Central memory CD8-positive, alpha-beta T cell (primary cell): ENCODE measurements at places on chromosomes 3 and 15.

- no peak for DNase-seq
Observed at GRCh38 chr15:40339621-40339945, 1.2 kb downstream of the CCDC9B start.

GRCh38 chr3:52022323-52023100, 26.8 kb upstream of the RPL29 start:
- no peak for DNase-seq

DNA sequence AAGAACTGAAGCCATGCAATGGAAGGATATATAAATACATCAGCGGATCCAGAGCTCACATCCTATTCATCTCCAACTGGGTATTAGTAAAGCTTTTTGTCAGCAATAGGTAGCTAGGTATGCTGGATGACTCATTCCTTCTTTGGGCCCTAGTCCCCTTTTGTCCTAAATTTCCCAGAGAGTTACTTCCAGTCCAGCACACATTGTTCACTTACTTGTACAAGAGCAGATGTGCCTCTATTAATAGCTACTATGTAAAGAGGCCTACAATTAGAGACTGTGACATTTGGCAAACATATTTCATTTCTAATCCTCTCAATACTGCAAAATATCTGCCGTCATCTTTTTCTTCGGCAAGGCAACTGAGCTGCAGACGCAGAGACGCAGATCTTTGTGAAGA, 1.7 kb upstream of the SLC4A7 start:
- DNase-seq: no peak

GRCh38 chr15:56468401-56468800, 3.5 kb upstream of the MNS1 start:
- no peak for DNase-seq

- DNase-seq: no peak
Observed at GRCh38 chr3:186002884-186003472, 65.2 kb upstream of the TRA2B start.

DNA sequence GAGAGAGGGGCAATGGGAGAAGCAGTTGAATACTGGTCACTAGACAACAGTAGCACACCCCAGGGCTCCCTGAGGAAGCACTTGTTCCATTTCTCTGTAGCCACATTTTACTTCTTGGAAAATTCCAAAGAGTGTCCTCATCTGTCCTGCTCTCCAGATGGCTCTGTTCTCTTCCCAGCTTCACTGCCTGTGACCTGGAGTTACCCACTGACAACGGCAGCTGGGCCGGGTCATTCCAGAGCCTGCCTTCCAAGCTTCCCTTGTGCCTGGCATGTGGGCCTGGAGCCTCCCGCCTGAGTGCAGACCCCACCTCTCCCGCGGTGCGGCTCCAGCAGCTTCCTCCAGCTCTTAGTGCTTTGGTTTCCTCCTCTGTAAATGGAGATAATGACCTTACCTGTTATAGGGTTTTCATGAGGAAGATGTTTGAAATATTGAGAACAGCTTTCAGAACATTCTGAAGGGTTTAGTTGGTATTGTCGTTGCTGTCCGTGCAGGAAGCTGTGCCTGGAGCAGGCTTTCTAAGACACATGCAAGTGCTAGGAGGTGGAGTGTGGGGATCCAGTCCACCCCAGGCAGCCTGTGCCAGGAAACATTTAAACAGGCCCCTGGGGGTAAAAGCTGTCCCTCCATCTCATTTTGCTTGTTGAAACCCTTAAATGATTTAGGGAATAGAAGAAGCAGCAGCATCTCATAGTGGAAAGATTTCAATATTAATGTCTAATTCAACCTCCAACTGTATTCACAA, 24.8 kb downstream of the EFCC1 start:
- DNase-seq: no peak

GRCh38 chr3:38823722-38824121, 7.7 kb upstream of the SCN10A start:
- no peak for DNase-seq

GRCh38 chr3:58627570-58627885, 39.0 kb downstream of the FAM3D start:
- DNase-seq: no peak

GRCh38 chr15:31259562-31260252, 66.9 kb upstream of the KLF13 start:
- no peak for DNase-seq

- DNase-seq: no peak
Observed at GRCh38 chr3:45547764-45548680, 46.5 kb upstream of the LIMD1 start.

DNA sequence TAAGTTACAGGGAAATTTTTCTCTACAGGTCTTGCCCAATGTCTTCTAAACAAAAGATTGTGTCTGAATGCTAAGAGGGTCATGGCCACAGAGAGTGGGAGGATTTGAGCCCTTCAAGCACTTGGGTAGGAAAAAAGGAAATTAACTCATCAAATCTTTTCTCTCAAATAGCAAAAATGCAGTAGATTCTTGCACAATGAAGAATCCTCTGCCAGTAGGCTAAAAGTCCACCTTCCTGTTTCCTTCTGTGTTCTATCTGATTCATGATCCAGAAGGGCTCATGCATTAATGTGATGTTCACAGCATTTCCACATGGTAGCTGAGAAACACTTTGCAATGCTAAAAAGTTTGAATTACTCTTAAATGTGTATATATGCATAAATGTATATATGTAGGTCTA, 177.1 kb downstream of the CD47 start:
- DNase-seq: no peak

- DNase-seq: no peak
Observed at GRCh38 chr3:55623786-55624185, 136.7 kb upstream of the WNT5A start.

DNA sequence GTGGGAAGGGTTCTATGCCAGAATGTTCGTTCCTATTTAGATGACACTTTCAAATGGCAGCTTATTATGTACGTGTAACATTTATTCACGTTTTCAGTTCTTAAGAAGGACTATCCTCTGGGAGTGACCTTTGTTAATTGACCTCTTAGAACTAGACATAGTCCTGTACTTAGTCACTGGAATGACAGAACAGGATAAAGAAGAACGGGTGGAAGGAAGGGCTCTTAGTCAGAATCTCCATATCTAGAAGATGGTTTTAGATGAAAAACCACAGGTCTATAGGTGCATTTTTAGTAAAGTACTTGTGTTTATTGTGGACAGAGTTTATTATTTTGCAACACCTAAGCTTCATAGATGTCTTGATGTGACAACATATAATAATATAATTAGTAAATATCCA, 6.5 kb downstream of the METTL6 start:
- no peak for DNase-seq

DNA sequence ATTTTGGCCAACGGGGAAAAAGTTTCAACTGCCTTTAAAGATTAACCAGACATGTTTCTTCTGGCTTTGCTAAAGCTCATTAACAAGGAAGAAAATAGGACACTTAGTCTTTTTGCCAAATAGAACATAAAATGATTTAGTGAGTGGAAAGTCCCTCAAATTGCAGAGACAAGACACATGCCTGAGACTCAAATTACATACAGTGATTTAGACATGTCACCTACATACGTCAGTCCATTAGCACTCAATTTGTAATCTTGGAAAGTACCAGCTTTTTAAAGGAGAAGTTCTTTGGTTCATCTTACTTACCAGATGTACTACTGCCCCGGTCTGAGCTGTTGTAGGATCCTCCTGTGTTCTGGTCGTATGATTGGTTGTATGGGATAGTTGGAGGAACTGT, 1134.2 kb downstream of the ROBO1 start:
- no peak for DNase-seq

GRCh38 chr15:35693886-35694285, 147.9 kb upstream of the DPH6 start:
- DNase-seq: no peak

- no peak for DNase-seq
Observed at GRCh38 chr3:163951397-163951987, 1126.8 kb downstream of the SI start.

GRCh38 chr3:67000009-67000408, 1.9 kb downstream of the KBTBD8 start:
- no peak for DNase-seq

GRCh38 chr15:91634179-91634578, 219.3 kb upstream of the SLCO3A1 start:
- no peak for DNase-seq

DNA sequence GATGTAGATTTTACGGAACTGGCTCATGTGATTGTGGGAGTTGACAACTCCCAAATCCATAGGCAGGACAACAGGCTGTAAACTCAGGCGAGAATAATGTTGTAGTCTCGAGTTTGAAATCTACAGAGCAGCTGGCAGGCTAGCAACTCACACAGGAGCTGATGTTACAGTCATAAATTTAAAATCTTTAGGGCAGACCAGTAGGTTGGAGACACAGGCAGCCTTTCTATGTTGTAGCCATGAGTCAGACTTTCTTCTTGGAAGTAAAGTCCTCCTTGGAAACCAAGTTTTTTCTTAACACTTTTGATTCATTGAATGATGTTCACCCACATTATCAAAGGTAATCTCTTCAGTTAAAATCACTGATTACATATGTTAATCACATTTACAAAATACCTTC, 89.1 kb upstream of the ALCAM start:
- DNase-seq: no peak

GRCh38 chr3:170130532-170130931, 51.0 kb downstream of the PHC3 start:
- no peak for DNase-seq

- DNase-seq: no peak
Observed at GRCh38 chr3:113140876-113141275, 70.5 kb upstream of the BOC start.

- no peak for DNase-seq
Observed at GRCh38 chr15:40102897-40103858, 5.5 kb downstream of the BMF start.

DNA sequence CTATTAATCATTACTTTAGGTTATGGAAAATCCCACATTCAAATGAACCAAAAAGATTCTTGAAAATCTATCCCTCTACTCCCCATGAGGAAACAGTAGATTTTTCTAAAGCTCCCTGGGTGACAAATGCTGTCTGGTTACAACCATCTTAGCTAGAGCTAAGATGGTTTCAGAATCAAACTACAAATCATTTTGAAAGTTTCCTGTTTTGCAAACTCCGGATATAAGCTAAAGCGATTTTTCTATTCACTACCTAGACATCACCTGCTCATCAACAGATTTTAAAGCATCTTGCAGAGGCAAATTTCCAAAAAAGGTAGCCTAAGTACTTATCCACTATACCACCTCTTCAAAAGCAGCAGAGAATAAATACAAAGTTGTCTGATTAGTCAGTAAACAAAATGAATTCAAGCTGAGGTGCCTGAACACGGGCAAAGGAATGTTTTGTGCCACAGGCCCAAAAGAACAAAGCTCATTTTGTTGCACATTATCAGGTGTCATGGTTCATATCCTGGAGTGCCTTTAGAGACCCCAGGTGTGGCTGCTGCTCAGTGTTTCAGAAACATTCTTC, 204.9 kb downstream of the TNIK start:
- DNase-seq: no peak

GRCh38 chr15:29570121-29570947, 251.9 kb downstream of the TJP1 start:
- no peak for DNase-seq

DNA sequence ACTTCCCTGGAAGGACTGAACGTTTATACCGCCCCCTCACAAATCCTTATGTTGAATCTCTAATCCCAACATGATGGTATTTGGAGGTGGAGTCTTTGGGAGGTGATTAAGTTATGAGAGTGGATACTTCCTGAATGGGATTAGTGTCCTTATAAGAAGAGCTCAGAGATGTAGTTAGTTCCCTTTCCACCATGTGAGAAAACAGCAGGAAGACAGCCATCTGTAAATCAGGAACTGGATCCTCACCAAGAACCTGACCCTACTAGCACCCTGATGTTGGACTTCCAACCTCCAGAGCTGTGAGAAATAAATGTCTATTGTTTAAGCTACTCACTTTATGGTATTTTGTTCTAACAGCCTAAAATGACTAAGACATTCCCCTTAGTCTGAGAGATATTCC, 33.3 kb upstream of the SACM1L start:
- DNase-seq: no peak

GRCh38 chr3:177571271-177571943, 374.1 kb upstream of the TBL1XR1 start:
- DNase-seq: no peak

DNA sequence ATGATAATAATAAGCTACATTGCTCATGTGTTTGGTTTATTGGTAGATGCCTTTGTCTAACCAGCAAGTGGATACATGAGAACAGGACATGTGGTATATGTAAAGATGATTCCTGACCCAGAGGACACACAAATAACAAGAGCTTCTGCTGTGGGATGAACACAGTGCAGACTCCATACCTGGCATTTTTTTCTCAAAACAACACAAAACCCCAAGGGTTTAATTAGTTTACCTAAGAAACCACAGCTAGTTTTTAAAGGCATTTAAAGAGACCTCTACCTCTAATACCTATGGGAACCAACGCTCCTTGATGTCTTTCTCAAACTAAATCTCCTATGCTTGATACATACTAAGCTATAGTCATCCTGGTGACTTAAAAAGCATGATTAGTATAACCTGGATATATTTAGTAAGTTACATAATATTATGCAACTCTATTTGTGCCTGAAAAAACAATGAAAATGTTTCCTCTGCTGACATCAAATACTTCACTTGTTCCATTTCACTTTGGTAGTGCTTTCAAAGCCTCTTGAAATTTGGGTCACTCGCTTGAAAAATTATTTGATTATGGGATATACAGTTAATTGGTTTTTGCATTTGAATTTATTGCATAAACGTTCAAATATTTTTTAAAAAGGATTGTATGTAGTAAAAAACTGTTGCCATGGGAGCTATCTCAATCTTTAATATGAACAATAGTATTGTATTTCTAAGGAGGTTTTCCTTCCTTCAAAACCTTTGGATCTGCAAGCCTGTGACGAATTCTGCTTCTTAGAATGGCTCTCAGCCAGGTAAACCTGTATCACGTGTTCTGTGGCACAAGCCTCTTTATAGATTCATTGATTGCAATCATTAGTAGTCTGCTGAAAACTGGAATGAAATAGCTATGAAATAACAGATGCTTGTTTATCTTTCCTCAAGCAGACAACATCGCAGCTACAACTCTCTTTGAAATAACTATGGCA, 233.0 kb upstream of the KCNMB2 start:
- no peak for DNase-seq

GRCh38 chr15:63605036-63605435, 7.8 kb downstream of the FBXL22 start:
- DNase-seq: no peak

GRCh38 chr3:106251160-106251892, 382.5 kb upstream of the CBLB start:
- DNase-seq: no peak

DNA sequence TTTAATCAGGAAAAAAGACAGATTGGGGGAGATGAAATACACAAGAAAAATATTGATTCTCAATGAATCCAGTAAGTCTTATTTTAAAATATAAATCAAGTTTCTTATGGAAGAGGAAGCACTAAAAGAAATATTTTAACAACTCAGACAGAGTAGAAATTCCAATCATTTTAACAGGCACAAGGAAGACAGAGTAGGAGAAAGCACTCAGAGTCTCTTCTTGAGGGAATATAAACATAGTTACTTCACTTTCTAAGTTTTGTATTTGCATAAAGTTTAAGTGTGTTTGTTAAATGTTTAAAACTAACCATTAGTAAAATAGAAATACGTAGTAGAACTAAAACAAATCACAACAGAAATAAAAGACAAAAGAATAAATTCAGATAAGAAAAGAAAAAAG, 24.5 kb upstream of the RTP4 start:
- no peak for DNase-seq
